ENCODE measurements at places on chromosomes 11 and 22. TPM values are rescaled to one million over a fixed set of nuclear protein-coding genes. Genes with fewer than 3 reads are reported as not detected.

- no peak for DNase-seq
These were observed 105.6 kb upstream of the ALDH3B2 start for GRCh38 chr11:67780056-67780455.

- no peak for DNase-seq
These were observed 2.7 kb upstream of the VPS37C start for GRCh38 chr11:61163714-61164605.

MS4A6A gene
- total RNA-seq = 4.5 TPM

DNA sequence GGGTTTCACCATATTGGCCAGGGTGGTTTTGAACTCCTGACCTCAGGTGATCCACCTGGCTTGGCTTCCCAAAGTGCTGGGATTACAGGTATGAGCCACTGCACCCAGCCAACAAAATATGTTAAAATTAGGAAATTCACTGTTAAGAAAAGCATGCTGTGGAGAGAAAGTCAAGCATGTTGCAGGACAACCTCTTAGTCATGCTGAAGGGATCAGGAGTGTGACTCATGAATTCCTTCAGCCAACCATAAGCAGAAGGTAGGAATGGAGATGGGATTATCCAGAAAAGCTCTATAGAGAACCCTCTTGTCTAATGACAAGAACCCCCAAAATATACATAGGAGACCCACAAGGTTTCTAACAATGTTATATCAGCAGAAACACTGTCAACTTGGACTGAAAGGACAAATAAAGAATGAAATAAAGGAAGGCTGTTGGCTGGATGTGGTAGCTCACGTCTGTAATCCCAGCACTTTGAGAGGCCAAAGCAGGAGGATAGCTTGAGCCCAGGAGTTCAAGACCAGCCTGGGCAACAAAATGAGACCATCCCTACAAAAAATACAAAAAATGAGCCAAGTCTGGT, 16.0 kb downstream of the MRTFA start:
- DNase-seq = no peak

DNA sequence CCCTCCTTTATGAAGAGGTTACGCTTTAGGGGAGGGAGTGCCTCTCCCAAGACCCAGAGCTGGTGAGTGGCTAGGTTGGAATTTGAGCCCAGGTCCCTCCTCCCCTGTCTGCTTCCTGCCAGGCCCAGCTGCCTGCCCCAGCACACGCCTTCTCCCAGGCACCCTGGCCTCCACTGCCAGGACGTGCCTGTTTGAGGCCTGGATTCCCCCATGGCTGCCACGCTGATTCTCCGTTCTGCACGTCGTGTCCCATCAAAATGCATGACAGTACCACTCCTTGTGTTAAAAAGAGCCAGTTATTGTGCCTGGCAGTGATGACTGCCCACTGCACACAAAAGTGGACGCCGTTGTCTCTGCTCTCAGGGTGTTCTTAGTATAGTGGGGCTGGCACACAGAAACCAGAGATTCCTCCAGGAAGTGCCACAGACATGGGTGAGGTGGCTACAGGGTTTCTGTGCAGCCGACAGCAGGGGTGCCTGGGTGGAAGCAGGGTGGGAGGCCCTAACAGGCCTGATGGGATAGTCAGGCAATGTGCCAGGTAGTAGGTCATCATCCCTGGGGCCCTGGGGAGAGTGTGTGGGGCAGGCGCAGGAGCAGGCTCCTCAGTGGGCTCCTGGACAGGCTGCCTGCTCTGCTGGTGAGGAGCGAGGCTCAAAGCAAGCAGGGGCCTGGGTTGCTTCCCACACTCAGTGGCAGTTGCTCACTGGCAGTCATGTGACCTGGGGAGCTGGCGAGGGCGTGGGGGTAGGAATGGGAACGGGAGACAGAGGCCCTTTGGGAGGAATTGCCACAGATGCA, 24.2 kb downstream of the MED15 start:
- DNase-seq = no peak

DNA sequence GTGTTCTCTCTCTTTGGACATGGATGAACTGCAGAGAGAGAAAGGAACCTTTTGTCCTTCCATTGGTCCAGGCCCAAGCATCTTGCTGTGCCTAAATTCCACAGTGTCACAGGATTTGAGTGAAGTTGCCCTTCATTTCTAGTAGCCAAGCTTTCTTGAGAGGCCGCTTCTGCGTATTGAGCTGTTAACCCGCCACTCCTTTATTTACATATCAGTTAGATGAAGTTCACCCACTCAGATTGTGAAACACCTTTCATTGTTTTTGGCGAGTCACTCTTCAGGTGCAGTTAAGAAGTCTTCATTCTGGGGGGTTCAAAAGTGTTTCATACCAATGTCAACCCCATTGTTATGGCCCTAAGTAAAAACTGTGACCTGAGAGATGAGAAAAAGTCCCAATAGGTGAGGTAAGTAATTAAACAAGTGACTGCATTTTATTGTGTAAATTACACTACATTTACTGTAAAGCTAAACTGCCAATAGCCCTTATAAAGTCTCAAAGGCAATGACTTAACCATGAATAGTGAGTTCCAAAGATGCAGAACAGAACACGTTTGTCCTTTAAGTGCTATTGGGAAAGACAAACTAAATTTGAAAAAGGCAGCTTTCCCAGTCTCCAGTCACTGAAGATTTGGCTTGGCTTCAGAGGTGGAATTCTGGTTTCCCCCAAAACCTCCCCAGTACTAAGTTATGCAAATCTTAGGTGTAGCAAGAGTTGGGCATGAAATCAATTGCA, 61.0 kb downstream of the APIP start:
- no peak for DNase-seq

LRRC56 gene
- total RNA-seq = 1.9 TPM

GRCh38 chr22:36358533-36359469, 29.0 kb downstream of the MYH9 start:
- DNase-seq = peak; percentile 86

GRCh38 chr11:115682101-115682500, 177.9 kb upstream of the CADM1 start:
- DNase-seq = no peak

TENM4 gene
- 0.03 TPM for total RNA-seq

RIBC2 gene
- not detected for total RNA-seq

GRCh38 chr11:20671856-20672546, 2.6 kb downstream of the NELL1 start:
- no peak for DNase-seq

GRCh38 chr11:46210133-46210636, 67.3 kb upstream of the CREB3L1 start:
- DNase-seq = peak; percentile 15

DNA sequence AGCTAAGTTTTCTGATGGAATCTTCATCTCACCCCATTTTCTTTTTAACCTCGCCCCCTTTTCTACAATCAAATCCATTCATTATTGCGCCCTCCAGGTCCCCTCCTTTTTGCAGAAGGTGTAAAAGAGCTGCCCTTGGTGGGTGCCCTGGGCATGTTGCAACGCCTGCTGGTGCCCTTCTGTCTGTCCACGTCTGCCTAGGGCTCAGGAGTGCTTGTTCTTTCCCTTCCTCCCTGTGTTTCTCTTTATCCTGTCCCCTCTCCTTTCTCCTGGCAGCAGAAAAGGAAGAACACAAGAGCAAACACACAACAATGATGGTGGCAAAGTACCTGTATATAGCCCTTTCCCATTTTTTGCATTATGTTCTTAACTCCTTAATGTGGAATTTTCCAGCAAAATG, 6.2 kb upstream of the TLCD5 start:
- no peak for DNase-seq

VWCE gene
- 2.7 TPM for total RNA-seq

GRCh38 chr11:108466405-108466804, 924 bp downstream of the C11orf65 start:
- no peak for DNase-seq

GRCh38 chr11:96538104-96538503, 148.3 kb downstream of the JRKL start:
- DNase-seq = no peak

GRCh38 chr11:117230286-117230961, 1.4 kb downstream of the PCSK7 start:
- DNase-seq = peak; percentile 45

- DNase-seq = no peak
These were observed 109.2 kb downstream of the CSNK2A3 start for GRCh38 chr11:11243590-11244469.

TRIM22 gene
- 241 TPM for total RNA-seq

DNA sequence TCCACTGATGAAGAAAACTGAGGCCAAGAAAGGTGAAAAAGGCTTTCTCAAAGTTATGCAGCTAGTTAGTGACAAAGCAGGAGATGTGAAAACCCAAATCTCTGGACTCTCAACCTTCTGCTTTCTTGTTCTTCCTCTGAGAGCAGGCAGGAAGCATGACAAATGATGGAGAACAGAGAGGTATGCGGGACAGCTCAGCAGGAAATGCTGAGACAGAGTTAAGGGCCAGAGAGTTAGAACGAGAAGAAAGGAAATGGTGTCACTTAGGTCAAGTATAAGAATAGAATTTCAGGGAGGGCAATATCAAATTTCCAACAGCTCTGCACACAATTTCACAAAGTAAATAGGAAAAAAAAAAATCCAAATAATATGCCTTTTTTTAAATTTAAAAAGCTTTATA, 67.6 kb upstream of the ARHGAP42 start:
- DNase-seq = no peak

DNA sequence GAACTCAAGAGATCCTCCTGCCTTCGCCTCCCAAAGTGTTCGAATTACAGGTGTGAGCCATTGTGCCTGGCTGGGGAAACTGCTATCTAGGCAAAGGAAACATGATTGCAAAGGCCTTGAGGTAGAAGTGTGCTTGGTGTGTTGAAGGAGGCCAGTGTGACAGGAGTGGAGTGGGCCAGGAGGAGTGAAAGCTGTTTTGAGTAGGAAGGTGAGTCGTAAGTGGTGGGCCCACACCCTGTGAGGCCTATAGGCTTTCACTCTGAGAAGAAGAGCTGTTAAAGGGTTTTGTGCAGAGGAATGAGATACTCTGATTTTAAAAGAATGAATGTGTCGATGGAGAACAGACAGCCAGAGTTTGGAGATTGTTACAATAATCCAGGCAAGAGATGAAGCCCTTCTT, 43.4 kb downstream of the WEE1 start:
- no peak for DNase-seq

ARFIP2 gene
- 44.2 TPM for total RNA-seq

DNA sequence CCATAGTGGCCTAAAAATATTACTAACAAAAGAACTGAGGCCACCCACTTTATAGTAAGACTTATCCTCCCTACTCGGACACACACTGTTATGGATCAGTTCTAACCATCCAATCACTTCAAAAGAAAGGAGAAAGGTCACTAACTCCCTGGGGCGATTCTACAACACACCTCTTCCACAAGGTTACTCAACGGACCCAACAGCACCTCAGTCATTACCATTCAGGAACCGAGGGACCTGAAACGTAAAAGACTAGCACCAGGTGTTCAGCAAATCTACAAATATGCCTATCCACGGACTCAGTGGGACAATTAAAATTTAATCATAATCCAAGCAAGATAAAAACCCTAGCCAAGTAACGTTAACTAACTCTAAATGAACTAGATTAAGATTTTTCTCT, 1.6 kb downstream of the HNRNPUL2 start:
- DNase-seq = no peak

GRCh38 chr11:15987046-15987445, 369.3 kb downstream of the SOX6 start:
- no peak for DNase-seq

- no peak for DNase-seq
These were observed 5.4 kb upstream of the HDHD5 start for GRCh38 chr22:17164392-17165024.

- no peak for DNase-seq
These were observed 34.7 kb upstream of the CLNS1A start for GRCh38 chr11:77672264-77672663.

- DNase-seq = no peak
These were observed 31.7 kb upstream of the DRD2 start for GRCh38 chr11:113506893-113507292.

DNA sequence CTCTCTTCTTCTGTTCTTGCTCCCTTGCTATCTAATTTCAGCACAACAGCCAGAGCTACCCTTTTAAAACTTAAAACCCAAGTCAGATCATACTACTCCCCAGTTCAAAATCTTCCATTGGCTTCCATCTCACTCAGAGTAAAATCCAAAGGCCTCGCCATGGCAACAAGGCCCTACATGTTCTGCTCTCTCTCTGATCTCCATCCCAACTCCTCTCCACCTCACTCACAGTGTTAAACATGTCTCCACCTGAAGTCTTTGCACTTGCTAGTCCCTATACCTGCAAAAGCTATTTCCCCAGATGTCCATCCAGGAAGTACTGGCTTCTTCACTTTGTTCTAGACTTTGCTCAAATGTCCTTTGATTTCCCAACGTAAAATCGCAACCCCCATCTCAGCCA, 3.0 kb upstream of the GRAP2 start:
- DNase-seq = no peak

DNA sequence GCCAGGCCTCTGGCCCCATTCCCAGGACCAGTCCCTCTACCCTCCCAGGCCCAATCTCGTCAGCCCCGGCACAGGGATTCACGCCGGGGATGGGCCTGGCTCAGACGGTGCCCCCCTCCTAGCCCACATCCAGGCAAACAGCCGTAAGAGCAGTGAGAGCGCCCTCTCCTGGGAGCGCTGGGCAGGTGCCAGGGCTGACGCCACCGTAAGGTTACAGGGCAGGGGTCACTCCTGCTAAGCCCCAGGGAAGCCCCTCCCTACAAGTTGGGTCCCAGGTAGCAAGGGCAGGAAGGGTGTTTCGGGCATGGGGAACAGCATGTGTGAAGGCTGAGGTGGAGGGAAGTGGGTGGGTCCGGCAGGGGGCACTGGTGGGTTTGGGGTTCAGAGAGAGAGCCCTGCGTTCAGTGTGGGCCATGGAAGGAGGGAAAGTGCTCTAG, 19.2 kb upstream of the PPARA start:
- DNase-seq = no peak

DNA sequence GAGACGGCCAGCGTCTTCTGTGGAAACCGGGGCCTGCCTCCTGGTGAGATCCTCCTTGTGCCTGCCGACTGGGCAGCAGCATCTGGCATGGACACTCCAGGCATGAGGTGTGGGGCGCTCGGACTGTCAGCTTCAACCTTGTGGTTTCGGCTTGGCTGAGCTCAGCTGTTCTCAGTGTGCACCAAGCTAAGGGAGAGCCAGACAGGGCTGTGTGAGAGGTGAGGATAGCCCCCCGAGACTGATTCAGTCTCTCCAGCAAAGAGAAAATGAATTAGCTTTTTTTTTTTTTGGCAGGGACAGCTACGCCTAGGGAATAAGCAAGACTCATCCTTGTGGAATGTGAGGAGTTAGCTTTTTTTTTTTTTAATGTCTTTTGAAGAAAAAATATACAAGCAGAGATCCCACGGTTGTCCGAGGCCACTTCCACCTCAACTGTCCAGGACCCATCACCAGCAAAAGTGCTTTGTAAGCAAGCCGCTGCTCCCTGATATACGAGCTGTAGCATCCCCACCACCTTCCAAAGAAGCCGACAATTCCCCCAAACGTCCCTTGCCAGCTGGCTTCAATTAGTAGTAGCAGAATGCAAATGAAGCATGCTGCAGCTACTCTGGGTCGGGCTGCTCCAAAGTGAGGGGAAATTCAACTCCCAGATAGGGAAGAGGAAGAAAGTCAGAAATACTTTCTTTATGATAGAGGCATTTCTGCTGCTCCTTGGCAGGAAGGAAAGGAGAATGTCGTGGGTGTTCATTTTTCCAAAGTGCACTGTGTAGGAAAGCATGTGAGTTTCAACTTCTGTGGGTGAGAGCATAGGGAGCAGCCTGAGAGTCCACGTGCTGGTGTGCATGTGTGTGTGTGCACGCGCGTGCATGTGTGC, 9.7 kb upstream of the THY1 start:
- DNase-seq = no peak

SORL1 gene
- 107 TPM for total RNA-seq

PARVG gene
- total RNA-seq = 95.7 TPM

- no peak for DNase-seq
These were observed 326.3 kb downstream of the ETS1 start for GRCh38 chr11:128261011-128261421.

- no peak for DNase-seq
These were observed 548.7 kb upstream of the CADM1 start for GRCh38 chr11:116052603-116053547.

FGF19 gene
- total RNA-seq = not detected

TMX2 gene
- total RNA-seq = 64.3 TPM

NRIP3 gene
- not detected for total RNA-seq
